ENCODE measurements at places on chromosomes 16 and 17. TPM values are rescaled to one million over a fixed set of nuclear protein-coding genes. Genes with fewer than 3 reads are reported as not detected.

The NPTX1 gene
- 0.48 TPM for total RNA-seq

DNA sequence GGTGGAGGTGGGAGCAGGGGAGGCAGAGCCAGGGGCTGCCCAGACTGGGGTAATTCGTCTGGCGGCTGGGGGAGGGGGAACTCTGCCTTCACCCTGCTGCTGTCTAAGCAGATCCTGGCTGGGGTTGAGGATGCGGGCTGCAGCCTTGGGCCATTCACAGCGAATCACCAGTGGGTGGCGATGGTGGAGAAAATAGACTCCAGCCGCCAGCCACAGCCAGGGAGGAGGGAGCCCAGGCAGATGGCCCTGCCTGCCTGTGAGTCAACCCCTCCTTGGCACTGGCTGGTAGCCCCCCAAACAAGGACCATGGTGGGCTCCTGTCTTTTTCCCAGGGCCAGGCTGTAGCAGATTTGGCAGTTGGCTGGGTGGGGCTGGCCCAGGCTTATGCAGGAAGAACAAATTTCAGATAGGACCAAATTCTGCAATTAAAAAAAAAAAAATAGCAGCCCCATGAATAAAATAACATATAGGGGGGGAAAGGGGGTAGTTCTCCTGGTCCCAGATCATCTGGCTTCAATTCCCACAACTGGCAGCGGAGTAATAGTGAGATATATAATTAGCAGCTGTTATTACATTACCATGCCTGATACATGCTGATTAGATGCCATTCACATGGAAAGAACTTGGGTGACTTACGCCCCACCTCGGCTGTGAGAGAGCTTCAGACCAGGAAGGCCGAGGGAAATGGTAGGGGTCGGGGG is 41.5 kb upstream of the CDH5 start:
- H3K4me3 ChIP-seq, result no peak overlapping the region
- peaks cover 14% of the 10 kb centered on the region for H3K27me3 ChIP-seq
- H3K27ac ChIP-seq, result no peak overlapping the region
- H3K36me3 ChIP-seq, result no peaks in the 10 kb centered on the region

DNA sequence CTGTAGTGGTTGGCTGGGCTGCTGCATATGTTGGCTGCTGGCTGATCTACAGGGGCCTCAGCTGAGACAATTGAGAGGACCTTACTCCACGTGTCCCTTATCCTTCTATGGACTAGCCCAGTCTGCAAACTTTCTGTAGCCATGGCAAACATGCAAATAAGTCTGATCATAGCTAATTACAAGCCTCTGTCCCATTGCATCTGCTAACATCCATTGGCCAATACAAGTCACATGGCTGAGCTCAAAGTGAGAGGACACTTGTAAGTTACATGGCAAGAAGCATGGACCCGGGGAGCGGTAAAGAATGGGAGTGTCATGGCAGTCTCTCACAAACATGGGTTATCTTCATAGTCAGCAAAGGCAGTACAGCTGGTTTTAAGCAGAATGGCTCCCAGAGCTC is 11.6 kb upstream of the IL4R start:
- no peaks in the 10 kb centered on the region for H3K36me3 ChIP-seq
- H3K27me3 ChIP-seq, result no peaks in the 10 kb centered on the region
- H3K27ac ChIP-seq, result no peak overlapping the region
- no peak for DNase-seq
- no peaks in the 10 kb centered on the region for H3K4me1 ChIP-seq

- H3K4me3 ChIP-seq, result peak overlapping the region; percentile 50
- H3K4me1 ChIP-seq, result peaks cover 45% of the 10 kb centered on the region
- peak; percentile 100 for DNase-seq
- no peaks in the 10 kb centered on the region for H3K27me3 ChIP-seq
- H3K27ac ChIP-seq, result peak overlapping the region; percentile 100
These were observed 47.2 kb downstream of the HOXB1 start for GRCh38 chr17:48483471-48484131.

DNA sequence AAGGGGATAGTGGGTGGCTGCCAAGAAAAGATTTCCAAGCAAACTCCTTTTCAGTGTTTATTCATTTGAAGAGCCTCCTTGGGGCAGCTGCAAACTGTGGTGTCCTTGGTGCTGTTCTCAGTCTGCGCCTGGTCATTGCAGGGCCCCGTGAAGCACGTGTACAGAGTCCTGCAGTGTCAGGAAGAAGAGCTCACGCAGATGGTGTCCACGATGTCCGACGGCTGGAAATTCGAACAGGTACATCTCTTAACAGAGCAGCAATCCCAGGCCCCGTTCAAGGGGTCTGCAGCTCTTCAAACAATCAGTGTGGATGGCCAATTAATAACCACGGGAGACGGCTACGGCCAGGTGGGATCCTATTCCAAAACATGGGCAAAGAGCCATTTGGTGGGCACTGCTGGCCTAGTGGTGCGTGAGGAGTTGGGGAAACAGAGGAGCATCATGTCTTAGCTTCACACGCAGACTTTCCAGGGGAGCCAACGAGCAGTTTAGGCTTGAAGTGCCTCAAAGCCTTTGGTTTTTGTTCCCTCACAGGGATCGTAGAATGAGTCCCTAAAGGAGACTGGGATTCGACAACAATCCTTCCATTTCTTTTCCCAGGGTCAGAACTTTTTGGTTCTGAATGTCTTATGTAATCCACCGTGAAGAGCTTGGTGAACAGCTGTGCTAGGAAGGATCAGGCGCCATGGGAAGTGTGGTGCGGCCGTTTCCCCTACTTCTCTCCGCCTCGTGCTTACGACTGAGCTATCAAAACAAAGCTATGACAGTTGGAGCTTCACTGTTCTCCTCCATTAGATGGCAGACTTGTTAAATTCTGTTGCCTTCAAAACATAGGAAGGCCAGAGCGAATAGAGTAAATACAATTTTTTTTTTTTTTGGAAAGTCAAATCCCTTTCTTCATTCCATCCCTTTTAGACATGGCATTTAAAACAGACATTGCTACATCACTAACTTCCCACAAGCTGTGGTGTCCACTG is 12.6 kb downstream of the KCTD2 start:
- no peak overlapping the region for H3K4me3 ChIP-seq
- DNase-seq, result no peak
- H3K27me3 ChIP-seq, result no peaks in the 10 kb centered on the region
- H3K27ac ChIP-seq, result no peak overlapping the region
- peaks cover 28% of the 10 kb centered on the region for H3K36me3 ChIP-seq

DNA sequence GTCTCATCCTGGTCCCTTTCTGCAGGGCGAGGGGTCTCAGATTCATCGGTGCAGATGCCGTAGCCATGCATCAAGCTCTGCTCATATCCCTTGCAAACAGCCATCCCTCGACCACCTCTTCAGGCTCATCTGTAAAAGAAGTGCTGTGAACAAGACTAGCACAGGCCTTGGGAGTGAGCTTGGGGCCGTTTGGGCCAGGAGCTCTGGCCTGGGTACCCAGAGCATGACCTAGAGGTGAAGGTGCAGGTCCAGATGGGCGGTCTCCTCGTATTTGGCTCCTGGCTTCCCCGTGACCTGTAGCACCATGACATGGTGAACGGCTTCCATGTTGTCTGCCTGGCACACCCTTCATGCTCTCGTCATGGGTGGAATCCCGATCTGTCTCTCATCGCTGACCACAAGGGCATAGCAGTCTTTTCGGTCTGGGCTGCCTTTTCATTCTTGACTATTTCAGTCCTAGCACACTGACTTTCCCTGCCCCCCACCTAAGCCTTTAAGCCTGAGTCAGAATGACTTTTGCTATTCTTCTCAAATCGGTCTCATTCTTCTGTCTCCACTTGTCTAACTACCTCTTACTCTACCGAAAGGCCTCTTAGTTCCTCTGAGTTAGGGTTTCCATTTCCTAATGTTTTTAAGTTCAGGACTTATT is 216.0 kb downstream of the FOXL1 start:
- peaks cover 7% of the 10 kb centered on the region for H3K4me1 ChIP-seq
- no peaks in the 10 kb centered on the region for H3K36me3 ChIP-seq
- DNase-seq, result peak; percentile 38
- H3K4me3 ChIP-seq, result no peak overlapping the region

The CLEC18B gene
- total RNA-seq, result 4.9 TPM

- H3K27ac ChIP-seq, result peak overlapping the region; percentile 26
- no peak overlapping the region for H3K4me3 ChIP-seq
- peaks cover 9% of the 10 kb centered on the region for H3K4me1 ChIP-seq
- no peaks in the 10 kb centered on the region for H3K36me3 ChIP-seq
- peak; percentile 54 for DNase-seq
These were observed 52.1 kb upstream of the MYOCD start for GRCh38 chr17:12613566-12613965.

DNA sequence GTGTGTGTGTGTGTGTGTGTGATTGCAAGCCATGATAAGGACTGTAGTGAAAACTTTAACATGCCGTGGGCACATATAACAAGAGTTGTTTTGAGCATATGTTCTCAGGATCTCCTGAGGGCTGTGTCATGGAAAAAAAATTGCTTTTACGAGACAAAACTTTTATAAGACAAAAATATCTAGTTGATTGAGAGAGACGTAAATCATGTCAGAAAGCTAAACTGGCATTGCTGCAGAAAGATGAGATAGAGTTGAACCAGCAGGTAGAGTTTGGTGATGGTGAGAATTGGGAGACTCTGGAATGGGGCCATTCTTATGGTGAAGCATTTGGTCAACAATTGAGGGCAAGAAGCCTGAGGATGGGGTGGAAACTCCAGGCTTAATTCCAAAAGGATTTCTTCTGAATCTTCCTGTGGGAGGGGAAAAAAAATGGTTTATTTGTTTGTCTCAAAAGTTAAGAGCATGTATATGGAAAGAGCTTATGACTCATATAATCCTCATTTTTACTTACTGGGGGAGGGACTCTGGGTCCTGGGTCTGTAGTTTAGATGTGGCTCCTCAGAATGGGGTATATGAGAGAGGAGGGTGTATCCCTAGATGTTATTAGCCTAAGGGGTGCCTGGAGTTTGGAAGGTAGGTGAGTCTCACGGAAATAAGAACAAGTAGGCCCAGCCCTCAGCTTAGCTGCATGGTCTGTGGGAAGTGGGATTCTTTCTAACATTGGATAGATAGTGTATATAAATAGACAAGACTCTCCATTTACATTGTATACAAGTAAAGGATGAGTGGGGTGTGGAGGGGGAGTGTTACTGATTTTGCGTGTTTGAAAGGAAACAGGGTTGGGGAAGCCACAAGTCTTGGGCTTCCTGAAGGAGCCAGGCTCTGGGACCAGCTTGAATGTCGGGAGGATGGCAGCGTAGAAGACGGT is 7.1 kb downstream of the MINK1 start:
- H3K27me3 ChIP-seq, result no peaks in the 10 kb centered on the region
- H3K4me1 ChIP-seq, result peaks cover 3% of the 10 kb centered on the region
- H3K4me3 ChIP-seq, result no peak overlapping the region
- no peak for DNase-seq

The CEP95 gene
- 35.2 TPM for total RNA-seq

Data from astrocyte (in vitro differentiated cells and primary cell).